ENCODE measurements at places on chromosomes 13 and 19.

DNA sequence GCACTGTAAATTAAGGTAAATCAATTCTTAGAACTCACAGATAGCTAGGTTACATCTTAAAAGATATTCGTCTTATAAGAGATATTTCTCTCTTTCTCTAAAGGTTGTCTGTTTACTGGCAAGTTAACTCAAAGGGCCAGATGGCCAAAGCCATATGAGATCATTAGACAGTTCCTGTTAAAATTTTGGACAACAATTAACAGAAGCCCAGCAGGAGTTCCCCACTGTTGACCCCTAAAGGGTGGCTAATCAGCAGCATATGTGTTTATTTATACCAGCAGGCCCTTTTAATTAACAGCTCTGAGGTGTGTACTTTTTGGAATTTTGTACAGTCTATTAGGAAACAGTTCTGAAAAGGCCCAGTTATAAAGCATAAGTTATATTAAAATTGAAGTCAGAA is 245.8 kb downstream of the LIG4 start:
- DNase-seq = no peak

- no peak for DNase-seq
Observed at GRCh38 chr13:34502011-34502410, 440.1 kb upstream of the NBEA start.

GRCh38 chr13:25927932-25928331 is 123.9 kb downstream of the SHISA2 start:
- no peak for DNase-seq

GRCh38 chr13:30021611-30022010 is 171.2 kb upstream of the UBL3 start:
- DNase-seq = no peak

GRCh38 chr13:66162470-66162869 is 1067.7 kb downstream of the PCDH9 start:
- no peak for DNase-seq

GRCh38 chr13:48510698-48511097 is 22.2 kb downstream of the RCBTB2 start:
- no peak for DNase-seq

- DNase-seq = peak; percentile 88
Observed at GRCh38 chr19:48746738-48747575, at the start of gene IZUMO1. TSS of gene IZUMO1 (minus strand) at chr19:48746909. CDS start at chr19:48745859, 1,050 bp downstream.

DNA sequence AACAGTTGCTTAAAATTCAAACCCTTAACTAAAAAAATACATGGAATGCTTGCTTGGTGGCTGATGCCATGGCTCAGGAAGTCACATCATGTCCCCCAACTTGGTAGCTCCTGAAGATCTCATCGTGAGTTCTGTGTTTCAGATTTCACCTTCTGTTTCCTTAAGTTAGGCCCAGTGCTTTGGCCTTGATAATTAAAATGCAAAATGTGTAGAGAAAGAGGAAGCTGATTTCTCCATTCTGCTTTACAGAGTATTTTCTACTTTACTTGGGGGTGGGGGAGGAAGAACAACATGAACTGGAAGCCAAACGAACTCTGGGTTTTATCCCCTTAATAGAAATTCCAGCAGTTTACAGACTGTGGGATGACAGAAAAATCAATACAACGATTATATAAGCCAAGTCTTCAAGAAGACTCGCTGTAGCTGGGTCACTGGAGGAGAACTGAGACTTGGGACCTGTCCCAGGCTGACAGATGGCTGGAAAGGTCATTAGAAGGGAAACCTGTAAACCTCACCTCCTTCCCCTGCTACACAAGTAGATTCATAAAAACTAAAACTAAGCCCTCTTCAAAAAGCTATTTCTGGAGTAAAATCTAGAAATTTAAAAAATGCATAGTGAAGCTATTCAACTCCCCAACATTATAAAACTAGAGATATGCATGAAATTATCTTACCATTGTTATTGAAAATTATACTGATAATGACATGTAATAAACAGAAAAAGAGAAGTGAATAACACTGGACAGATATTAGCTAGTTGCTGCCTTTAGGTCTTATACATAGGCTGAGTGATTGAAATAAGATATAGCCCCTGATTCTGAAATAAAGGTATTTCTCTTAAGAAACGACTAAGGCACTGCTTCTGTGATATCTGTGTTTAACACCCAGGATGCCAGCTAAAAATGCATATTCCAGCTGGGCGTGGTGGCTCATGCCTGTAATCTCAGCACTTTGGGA is 22.1 kb upstream of the GGACT start:
- no peak for DNase-seq

DNA sequence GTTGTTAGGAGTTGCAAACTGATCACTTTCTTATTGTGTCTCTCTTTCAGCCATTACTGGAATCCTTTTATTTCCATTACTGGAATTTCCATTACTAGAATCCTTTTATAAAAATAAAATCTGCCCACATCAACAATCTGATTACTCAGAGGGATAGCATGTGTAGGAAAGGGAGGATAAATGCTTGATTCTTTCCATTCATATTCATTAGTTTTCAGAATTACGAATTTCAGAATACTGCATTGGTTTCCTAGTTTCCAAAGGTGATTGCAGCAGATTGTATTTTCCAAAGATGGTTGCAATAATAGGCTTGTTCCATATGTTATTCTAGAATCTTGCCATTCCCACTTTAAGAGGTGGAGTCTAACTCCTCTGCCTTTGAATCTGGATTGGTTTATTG is 37.1 kb downstream of the ZNF146 start:
- DNase-seq = no peak

DNA sequence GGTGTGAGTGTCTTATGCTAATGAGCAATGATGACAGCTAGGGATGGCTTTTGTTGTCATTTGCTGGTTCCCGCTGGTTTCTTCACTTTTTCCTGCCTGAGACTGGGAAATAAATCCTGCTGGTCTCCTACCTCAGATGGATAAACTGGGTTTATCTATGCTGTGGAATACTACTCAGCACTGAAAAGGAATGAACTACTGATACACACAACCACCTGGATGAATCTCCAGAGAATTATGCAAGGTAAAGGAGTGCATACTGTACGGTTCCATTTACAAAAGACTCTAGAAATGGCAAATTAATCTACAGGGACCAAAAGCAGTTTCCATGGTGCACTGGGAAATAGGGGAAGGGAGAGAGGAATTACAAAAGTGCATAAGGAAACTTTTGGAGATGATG is 41.2 kb upstream of the UBE2L5 start:
- no peak for DNase-seq

- DNase-seq = no peak
Observed at GRCh38 chr19:7561325-7561724, 25.8 kb downstream of the PNPLA6 start.

Measured in nephron progenitor cell (in vitro differentiated cells).